Colonic mucosa (tissue), 4 donors: ENCODE measurements at places on chromosomes 7 and 10. TPM values are rescaled to one million over a fixed set of nuclear protein-coding genes. Genes with fewer than 3 reads are reported as not detected.
A peak's percentile ranks its signal among the peaks of the same experiment; 100 is the strongest.

GRCh38 chr7:45015313-45015712, 15.3 kb downstream of the CCM2 start:
- H3K4me3 ChIP-seq: no peak overlapping the region
- H3K27me3 ChIP-seq: no peaks in the 10 kb centered on the region
- no peaks in the 10 kb centered on the region for H3K36me3 ChIP-seq
- H3K4me1 ChIP-seq: no peaks in the 10 kb centered on the region

DNA sequence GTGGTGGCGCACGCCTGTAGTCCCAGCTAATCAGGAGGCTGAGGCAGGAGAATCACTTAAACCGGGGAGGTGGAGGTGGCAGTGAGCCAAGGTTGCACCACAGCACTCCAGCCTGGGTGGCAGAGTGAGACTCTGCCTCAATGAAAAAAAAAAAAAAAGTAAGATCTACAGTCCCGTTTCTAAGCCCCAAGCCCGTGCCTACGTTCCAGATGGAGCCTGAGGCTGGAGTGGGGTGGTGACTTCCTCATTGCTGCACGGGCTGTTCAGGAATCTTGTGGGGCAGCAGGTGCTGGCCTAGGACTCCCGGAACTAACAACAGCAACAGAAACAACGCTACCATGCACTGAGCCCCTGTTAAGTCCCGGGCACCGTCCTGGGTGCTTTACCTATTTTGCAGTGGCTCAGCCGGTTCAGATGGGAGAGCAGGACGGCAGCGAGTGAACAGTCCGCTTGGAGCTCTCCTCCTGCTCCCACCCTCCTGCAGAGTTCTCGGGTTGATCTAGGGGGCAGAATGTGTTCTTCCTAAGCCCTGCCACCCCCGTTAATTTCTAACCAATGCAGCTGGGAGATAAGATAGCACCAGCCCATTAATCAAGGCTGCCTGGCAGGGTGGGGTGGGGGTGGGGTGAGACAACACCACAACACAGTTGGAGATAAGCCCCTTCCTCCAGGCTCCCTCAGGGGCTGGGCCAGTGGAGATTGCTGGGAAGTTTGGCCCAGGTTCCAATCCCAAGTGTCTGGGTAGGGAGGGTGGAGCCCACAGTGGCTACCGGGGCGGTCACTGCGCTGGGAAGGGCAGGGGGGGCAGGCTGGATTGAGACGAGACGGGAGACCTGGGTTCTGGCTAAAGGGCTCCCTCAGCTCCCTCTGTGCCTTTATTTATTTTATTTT, 17.0 kb upstream of the SFRP5 start:
- H3K4me3 ChIP-seq: no peak overlapping the region
- DNase-seq: peak; percentile 67
- no peaks in the 10 kb centered on the region for H3K4me1 ChIP-seq
- no peaks in the 10 kb centered on the region for H3K36me3 ChIP-seq
- H3K27ac ChIP-seq: peak overlapping the region; percentile 57

- DNase-seq: no peak
- H3K4me3 ChIP-seq: no peak overlapping the region
- H3K36me3 ChIP-seq: no peaks in the 10 kb centered on the region
- H3K27me3 ChIP-seq: no peaks in the 10 kb centered on the region
- no peaks in the 10 kb centered on the region for H3K4me1 ChIP-seq
Measured at GRCh38 chr7:121182902-121183301, 145.9 kb upstream of the WNT16 start.

GRCh38 chr7:143979998-143980397, 20.1 kb upstream of the OR6B1 start:
- H3K27me3 ChIP-seq: no peaks in the 10 kb centered on the region
- H3K36me3 ChIP-seq: no peaks in the 10 kb centered on the region
- no peak overlapping the region for H3K27ac ChIP-seq
- no peak overlapping the region for H3K4me3 ChIP-seq

DNA sequence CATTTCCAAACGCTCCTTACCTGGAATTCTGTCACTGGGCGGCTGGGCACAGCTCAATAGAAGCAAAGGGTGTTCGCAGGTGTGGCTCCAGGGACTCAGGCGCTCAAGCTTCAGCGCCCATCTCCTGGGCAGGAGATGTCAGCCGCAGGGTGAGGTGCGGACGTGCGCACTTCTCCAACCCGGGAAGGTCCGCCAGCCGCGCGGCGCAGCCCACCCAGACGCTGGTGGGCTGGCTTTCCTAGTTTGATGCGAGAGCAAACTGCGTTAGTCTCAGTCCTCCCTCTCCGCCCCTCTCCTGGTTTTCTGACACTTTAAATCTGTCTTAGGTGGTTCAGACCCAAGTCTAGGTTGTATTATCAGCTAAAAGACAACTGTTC, 267 bp downstream of the CALCR start:
- no peak overlapping the region for H3K27ac ChIP-seq
- H3K4me3 ChIP-seq: no peak overlapping the region
- no peaks in the 10 kb centered on the region for H3K4me1 ChIP-seq
- no peak for DNase-seq
- peaks cover 23% of the 10 kb centered on the region for H3K27me3 ChIP-seq
- no peaks in the 10 kb centered on the region for H3K36me3 ChIP-seq

DNA sequence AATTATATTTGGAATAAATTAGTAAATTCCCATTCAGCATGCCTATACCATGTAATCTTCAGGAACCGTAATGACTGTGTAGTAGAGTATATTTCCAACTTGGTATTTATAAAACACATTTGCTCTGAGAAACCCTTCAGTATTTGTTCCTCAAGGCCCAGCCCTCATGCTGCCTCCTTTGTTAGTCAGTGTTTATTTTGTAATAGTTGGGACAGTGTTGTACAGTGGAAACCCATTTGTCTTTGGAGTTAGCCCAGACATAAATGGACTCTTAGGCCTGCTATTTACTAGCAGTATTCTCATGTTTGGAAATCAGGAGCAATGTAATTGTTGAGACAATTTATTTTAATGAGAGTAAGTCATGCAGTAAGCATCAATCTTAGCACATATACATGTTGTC, 686.9 kb downstream of the AUTS2 start:
- no peaks in the 10 kb centered on the region for H3K4me1 ChIP-seq
- DNase-seq: no peak
- H3K27ac ChIP-seq: no peak overlapping the region
- no peaks in the 10 kb centered on the region for H3K27me3 ChIP-seq
- no peak overlapping the region for H3K4me3 ChIP-seq

DNA sequence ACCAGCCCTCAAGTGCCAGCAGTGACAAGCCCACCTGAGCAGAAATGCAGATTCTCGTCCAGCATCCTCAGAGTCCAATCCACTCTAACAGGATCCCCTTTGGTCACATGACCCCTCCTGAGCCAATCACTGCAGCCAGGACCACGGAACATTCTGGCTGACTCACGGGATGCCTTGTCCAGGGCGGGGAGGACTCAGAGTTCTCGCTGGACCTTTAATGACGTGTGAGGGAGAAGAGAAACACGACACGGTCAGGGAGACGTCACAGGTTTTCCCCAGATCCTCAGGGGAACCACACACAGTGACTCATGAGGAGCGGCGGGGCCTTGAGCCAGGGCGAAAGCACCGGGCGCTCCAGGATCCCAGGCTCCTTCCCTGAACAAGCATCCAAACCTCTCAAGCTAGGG, 155.7 kb downstream of the PTPRN2 start:
- H3K4me1 ChIP-seq: peaks cover 8% of the 10 kb centered on the region
- H3K27ac ChIP-seq: peak overlapping the region; percentile 73
- no peaks in the 10 kb centered on the region for H3K36me3 ChIP-seq
- no peak overlapping the region for H3K4me3 ChIP-seq

GRCh38 chr7:11155883-11156282, 182.2 kb downstream of the PHF14 start:
- DNase-seq: no peak
- no peaks in the 10 kb centered on the region for H3K27me3 ChIP-seq
- no peak overlapping the region for H3K27ac ChIP-seq

HOXA11 gene
- total RNA-seq: 3.7 TPM

ZNF518A gene
- 29.4 TPM for total RNA-seq

LBX1 gene
- total RNA-seq: not detected

STK31 gene
- total RNA-seq: 0.96 TPM

KNDC1 gene
- 0.29 TPM for total RNA-seq
